Activated naive CD4-positive, alpha-beta T cell treated with anti-CD3 and anti-CD28 coated beads for 36 hours (primary cell): ENCODE measurements at places on chromosomes 16 and 17. TPM values are rescaled to one million over a fixed set of nuclear protein-coding genes. Genes with fewer than 3 reads are reported as not detected.

The AXIN2 gene
- total RNA-seq, result 2.3 TPM

DNA sequence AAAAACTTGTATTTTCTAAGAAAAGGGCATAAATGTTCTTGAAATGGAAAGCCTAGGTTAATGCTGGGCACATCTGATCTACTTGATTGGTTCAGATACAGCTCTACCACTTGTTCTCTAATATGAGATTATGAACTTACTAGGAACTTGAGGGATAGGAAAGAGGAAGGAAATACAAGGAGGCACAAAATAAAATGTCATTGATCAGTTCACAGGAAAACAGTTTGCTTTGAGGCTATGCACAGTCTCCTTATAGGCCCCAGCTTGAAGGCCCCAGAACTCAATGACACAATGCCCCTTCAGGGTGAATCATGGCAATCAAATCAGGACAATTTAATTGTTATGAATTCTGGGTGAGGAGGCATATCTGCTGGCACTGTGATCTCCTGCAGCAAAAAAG lies 27.1 kb downstream of the NXPH3 start:
- no peak for DNase-seq
- no peak overlapping the region for H3K4me3 ChIP-seq
- H3K27me3 ChIP-seq, result no peaks in the 10 kb centered on the region

- peaks cover 1% of the 10 kb centered on the region for H3K36me3 ChIP-seq
- no peaks in the 10 kb centered on the region for H3K27me3 ChIP-seq
- no peak overlapping the region for H3K27ac ChIP-seq
- DNase-seq, result no peak
Observed at GRCh38 chr16:64823481-64824075, 298.3 kb downstream of the CDH11 start.

DNA sequence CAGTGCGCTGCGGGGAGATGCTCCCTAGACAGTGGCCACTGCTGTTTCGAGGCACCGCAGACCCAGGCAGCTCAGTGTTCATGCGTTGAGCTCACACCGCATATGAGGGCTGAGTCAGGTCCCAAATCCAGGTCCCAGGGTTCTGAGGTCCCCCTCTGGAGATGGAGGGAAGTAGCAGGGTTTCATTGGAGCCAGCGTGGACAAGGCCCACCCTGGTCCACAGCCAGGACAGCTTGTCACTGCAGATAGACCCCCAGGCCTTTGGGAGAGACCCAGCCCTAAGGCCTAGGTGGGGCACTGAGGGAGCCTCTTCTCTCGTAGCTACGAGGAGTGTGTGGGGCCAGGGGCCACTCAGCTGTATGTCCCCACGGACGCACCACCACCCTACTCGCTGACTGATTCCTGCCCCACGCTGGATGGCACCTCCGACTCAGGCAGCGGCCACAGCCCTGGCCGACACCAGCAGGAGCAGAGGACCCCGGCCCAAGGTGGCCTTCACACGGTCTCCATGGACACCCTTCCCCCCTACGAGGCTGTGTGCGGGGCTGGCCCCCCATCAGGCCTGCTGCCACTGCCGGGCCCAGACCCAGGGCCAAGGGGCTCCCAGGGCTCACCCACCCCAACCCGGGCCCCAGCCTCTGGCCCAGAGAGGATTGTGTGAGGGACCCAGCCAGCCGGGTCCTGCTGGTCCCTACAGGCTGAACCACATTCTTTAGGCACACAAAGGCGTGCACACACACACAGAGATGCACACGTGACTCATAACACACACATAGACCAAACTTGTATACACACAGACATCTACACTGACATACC lies 53.4 kb downstream of the BEAN1 start:
- no peaks in the 10 kb centered on the region for H3K36me3 ChIP-seq
- no peaks in the 10 kb centered on the region for H3K27me3 ChIP-seq
- no peak for DNase-seq
- no peak overlapping the region for H3K27ac ChIP-seq

DNA sequence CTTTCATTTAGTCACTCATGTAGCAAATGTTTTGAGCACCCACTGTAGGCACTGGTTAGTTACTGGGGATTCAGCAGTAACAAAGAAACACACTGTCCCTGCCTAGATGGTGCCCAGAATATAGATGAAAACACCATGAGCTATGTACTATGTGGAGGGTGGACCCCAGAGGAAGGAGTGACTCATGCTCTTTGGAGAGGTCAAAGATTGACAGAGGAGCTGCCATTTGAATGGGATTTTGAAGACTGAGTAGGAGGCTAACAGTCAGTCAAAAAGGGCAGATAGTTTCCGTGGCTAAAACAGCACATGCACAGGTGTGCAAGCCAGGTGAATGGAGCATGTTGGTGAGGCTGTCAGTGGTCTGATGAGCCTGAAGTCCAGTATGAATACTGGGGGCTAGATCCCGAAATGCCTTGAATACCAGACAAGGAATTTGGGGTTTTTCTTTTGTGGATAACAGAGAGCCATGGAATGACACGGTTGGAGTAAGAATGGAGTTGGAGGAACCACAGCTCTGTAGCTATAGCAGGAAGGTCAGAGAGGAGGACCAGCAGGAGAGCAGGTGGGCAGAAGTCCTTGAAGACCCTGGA lies 6.1 kb downstream of the IL21R start:
- H3K36me3 ChIP-seq, result peaks cover 91% of the 10 kb centered on the region
- peak; percentile 78 for DNase-seq
- H3K27ac ChIP-seq, result peak overlapping the region; percentile 100
- peak overlapping the region; percentile 98 for H3K4me3 ChIP-seq
- no peaks in the 10 kb centered on the region for H3K27me3 ChIP-seq
- H3K4me1 ChIP-seq, result peaks cover 65% of the 10 kb centered on the region

- H3K36me3 ChIP-seq, result no peaks in the 10 kb centered on the region
- no peak for DNase-seq
- no peak overlapping the region for H3K27ac ChIP-seq
- peaks cover 6% of the 10 kb centered on the region for H3K4me1 ChIP-seq
Observed at GRCh38 chr17:305090-305976, 47.3 kb downstream of the RPH3AL start.

DNA sequence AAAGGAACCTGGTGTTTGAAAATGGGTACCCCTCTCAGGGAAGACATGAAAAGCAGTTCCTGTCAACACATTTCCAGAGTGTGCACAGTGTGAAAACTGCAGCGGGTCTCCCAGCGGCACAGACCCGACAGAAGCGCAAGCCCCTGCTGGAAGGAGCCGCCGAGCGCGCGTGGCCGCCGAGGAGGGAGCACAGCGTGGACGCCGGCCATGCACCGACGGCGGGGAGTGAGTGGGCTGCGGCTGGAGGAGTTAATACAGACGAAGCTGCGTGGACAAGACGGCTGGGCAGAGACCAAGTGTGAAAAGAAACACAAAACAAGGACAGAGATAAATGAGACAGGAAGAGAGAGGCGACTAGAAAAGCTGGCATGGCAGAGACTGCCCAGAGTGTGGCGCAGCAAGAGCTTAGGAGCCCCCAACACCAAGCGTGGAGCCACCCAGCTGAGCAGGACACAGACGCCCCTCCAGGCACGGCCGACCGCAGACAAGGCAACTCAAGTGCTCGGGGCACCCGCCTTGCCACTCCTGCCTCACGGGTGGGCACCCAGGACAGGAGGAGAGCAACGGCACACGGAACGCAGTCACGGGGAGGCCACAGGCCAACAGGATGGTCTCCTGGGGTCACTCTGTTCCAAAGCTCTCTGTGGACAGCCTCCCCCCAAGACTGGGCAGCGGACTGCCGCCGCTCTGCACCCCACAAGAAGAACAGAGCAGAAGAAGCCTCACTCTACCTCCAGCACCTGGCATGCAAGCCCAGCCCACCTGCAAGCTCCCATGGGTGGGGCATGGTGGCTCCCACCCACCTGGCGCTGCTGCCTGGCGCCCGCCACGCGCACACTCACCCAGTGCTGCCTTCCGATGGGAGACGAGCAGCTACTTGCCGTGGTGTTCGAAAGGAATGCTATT lies 16.5 kb downstream of the SLC16A3 start:
- H3K4me3 ChIP-seq, result no peak overlapping the region
- no peak for DNase-seq
- H3K27me3 ChIP-seq, result no peaks in the 10 kb centered on the region
- peaks cover 38% of the 10 kb centered on the region for H3K36me3 ChIP-seq
- no peak overlapping the region for H3K27ac ChIP-seq

DNA sequence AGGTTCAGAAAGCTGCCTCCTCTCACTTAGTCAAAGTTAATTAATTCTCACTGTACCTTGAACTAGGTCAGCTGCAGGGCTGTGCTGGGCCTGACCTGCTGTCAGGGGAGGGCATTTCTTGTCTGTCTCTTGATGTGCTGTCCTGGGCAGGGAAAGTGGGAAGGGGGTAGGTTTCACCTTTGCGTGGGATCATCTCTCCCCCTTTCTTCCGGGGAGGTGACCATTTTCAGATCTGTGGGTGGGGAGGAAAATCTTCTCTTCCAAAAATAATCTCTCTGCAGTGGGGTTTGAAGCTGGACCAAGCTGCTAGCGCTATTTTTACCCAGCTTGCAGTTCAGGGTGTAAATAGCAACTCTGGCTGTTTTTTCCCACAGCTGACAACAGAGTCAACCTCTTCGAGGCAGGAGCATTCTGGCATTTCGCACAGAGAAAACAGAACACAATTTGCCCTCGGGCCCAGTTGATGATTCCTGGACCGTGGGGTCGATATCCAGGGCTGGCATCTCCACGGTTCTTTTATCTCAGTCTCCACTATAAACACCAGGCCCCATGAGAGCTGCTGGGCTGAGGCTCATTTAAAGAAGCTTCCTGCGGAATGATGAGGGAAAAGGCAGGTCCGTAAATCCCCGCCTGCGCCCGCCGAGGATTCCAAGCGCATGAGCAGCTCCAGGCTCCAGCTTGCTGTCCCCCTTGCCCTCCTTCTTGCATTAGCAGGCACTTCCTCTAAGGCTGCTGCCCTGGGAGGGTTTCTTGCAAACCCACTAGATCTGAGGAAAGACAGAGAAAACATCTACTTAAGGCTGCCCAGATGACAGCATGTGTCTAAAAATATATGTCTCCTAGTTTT lies 93.9 kb downstream of the YPEL2 start:
- DNase-seq, result no peak
- H3K27me3 ChIP-seq, result no peaks in the 10 kb centered on the region
- H3K4me1 ChIP-seq, result peaks cover 12% of the 10 kb centered on the region
- no peak overlapping the region for H3K4me3 ChIP-seq
- H3K36me3 ChIP-seq, result no peaks in the 10 kb centered on the region
- no peak overlapping the region for H3K27ac ChIP-seq

- no peaks in the 10 kb centered on the region for H3K4me1 ChIP-seq
- H3K27me3 ChIP-seq, result no peaks in the 10 kb centered on the region
- DNase-seq, result no peak
- no peaks in the 10 kb centered on the region for H3K36me3 ChIP-seq
- no peak overlapping the region for H3K4me3 ChIP-seq
Observed at GRCh38 chr16:83206426-83206825, 579.7 kb downstream of the CDH13 start.

GRCh38 chr17:14779241-14779640 lies 478.4 kb downstream of the HS3ST3B1 start:
- H3K27ac ChIP-seq, result no peak overlapping the region
- H3K4me1 ChIP-seq, result no peaks in the 10 kb centered on the region
- H3K4me3 ChIP-seq, result no peak overlapping the region
- H3K36me3 ChIP-seq, result peaks cover 2% of the 10 kb centered on the region
- H3K27me3 ChIP-seq, result peaks cover 11% of the 10 kb centered on the region

- H3K27me3 ChIP-seq, result peaks cover 39% of the 10 kb centered on the region
- H3K4me3 ChIP-seq, result peak overlapping the region; percentile 9
- H3K36me3 ChIP-seq, result no peaks in the 10 kb centered on the region
- H3K4me1 ChIP-seq, result peaks cover 19% of the 10 kb centered on the region
- H3K27ac ChIP-seq, result peak overlapping the region; percentile 41
Observed at GRCh38 chr17:62653826-62654761, 26.6 kb downstream of the MRC2 start.
